ENCODE measurements at places on chromosomes 7 and 10.

- DNase-seq: no peak
Measured at GRCh38 chr10:98028168-98028770, 2.2 kb downstream of the CRTAC1 start.

DNA sequence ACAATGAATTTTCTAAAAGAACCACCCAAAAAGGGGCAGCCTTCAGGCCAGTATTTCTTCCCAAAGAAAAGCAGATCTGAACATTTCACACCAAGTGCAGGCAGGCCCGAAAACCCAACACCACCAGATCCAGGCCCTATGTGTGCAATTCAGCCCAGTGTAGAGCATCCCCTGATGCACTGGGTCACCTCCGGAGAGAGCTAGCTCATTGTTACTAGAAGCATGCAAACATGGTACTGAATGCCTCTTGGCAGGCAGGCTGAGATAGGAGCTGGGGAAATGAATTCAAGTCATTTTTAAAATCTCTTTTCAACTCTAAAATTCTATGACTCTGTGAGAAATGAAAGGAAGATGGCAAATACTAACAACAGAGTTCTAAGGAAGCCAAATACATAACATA is 174.8 kb downstream of the ELMO1 start:
- no peak for DNase-seq

GRCh38 chr7:101538596-101539459 is 90.3 kb downstream of the MYL10 start:
- DNase-seq: no peak

DNA sequence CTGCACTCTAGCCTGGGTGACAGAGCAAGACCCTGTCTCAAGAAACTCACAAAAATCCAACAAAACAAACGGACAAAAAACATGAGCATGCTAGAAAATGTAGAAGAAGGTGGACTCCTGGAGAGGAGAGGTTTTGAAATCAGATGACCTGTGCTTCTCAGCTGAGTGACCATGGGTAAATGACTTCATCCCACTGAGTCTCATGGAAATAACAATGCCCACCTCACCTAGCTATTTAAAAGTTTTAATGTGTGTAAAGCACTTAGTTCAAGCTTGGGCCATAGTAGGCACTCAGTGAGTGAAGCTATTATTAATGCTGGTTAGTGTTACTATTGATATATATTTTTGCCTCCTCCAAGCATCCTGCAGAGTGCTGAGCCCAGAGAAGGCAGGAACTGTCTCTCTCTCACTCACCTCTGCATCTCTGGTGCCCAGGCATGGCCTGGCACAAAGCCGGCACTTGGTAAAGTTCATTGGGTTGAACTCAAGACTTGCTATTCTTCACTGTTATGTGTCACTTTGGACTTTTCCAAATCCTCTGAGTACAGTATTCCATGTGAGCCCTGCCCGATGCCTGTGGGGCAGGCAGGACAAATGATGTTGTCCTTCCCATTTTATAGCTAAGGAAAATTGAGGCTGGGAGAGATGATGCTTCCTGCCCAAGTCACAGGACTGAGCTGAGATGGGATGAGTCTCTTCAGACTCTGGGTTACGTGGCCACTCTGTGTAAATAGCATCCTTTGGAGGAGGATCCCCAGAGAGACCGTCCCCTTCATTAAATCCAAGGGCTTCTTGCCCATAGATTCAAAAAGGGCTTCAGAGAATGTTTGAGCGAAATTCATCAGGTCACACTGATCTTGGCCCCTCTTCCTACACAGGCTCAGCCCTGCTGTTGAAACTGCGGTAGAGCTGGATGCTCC is 81.4 kb upstream of the EMX2 start:
- no peak for DNase-seq

DNA sequence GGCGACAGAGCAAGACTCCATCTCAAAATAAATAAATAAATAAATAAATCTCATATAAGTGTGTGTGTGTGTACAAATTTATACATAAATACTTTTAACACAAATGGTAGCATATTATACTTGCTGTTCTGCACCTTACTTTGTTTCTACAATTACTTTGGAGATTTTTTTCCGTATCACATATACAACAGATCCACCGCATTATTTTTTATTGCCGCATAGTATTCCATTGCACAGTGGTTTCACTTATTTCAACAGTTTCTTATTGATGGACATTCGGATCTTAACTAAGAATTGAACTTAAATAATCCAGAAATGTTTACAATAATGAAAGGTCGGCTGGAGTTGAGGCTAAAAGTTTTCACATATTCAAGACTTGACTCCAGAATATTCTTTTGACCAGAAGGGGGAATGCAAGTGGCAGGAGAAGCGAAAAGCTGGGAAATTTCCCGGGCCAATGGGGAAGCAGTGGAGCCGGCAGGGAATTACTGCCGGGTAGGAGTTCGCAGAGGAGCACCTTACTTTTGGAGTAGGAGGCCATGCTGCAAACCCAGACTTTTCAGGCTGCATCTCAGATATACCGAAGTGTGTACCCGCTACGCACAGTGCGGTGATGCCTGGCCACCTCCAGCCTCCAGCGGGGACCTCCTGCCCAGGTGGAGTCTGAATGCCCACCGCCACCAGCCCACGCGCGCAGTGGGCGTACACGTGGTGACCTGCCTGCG is 415 bp upstream of the CNNM1 start:
- DNase-seq: no peak

- DNase-seq: no peak
Measured at GRCh38 chr10:2599571-2599970, 467.8 kb upstream of the PFKP start.

GRCh38 chr10:3236644-3237404 is 64.2 kb upstream of the PITRM1 start:
- no peak for DNase-seq

- no peak for DNase-seq
Measured at GRCh38 chr7:151735851-151736402, 141.0 kb downstream of the PRKAG2 start.

- no peak for DNase-seq
Measured at GRCh38 chr10:96205580-96205979, 65.8 kb downstream of the BLNK start.

- DNase-seq: no peak
Measured at GRCh38 chr7:132080467-132080866, 495.8 kb downstream of the PLXNA4 start.

DNA sequence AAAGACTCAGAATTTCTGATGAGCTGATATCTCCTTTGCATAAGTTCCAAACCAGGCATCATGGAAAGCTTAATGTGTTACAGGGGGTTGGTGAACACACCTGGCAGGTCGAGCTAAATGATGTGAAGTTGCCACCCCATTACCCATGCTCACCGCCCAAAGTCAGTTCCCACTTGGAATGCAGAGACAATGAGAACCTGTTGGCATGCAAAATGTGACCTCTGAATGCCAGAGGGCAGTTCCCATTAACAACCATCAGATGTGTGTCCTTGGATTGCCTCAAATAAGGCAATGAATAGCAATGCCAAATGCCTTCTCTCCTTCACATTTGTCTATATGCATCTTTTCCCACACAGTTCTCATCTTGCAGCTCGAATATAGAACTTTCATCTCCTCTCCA is 190.7 kb downstream of the CDCA7L start:
- no peak for DNase-seq

DNA sequence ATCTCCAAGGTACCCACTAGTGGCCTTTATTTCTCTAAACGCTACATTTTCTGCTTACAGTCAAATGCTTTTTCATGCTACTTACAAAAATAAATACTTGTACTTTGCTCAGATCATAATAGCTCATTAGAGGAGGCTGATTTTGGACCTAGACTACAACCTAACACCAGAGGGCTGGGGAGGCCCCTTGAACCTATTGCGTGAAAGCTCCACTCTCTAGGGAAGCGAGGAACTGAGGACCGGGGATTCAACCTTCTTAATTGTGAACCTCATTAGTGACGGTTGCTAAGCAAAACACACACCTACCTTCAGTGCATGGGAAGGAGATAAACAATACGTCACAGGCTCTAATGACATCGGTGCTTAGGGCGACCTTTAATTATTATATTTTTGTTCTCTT is 92.1 kb downstream of the EBF3 start:
- DNase-seq: no peak

DNA sequence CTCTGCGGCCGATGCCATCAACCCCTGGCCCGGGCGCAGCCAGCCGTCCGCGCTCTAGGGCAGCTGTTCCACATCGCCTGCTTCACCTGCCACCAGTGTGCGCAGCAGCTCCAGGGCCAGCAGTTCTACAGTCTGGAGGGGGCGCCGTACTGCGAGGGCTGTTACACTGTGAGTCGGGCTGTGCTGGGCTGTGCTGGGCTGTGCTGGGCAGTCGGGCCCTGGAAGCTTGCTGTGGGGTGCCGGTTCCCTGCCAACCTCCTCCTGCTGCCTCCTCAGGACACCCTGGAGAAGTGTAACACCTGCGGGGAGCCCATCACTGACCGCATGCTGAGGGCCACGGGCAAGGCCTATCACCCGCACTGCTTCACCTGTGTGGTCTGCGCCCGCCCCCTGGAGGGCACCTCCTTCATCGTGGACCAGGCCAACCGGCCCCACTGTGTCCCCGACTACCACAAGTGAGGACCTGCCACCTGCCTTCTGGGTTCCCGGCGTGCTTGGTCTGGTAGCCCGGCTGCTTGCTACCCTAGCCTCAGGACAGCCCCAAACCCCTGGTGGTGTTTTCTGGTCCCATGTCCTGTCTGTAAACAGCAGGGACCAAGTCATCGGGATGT is 7.5 kb downstream of the ZYX start:
- DNase-seq: no peak

DNA sequence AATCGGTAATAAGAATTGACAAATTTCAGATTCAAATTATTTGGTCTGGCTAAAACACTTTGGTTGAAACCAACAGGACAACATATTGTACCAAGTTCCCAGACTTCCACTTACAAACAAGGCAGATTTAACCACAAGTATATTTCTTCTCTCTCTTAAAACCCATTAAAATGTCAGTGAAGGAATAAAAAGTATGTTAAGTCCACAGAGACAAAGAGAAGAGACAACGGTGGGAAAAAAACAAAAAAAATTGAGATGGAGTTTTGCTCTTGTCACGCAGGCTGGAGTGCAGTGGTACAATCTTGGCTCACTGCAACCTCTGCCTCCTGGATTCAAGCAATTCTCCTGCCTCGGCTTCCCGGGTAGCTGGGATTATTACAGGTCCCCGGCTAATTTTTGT is 16.3 kb downstream of the TM9SF3 start:
- no peak for DNase-seq

GRCh38 chr10:70579234-70580002 is 23.1 kb downstream of the PRF1 start:
- no peak for DNase-seq

- no peak for DNase-seq
Measured at GRCh38 chr10:123882681-123883445, 8.7 kb downstream of the CPXM2 start.

DNA sequence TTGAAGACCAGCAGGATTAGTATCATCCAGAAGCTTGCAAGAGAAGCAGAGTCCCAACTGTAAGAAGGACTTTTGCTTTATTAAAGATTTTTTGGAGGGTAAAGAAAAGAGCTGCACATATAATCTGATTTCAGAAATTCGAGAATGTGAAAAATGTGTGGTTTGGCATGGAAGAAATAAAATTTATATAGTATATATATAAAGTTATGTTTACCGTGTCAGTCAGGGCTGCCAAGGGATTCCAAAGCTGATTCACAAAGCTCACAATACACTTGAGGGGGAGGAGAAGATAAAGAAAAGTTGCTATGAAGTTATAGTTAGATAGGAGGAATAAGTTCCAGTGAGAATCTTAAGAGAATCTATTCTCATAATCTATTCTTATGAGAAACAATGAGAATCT is 231.8 kb upstream of the CACNA2D1 start:
- no peak for DNase-seq

DNA sequence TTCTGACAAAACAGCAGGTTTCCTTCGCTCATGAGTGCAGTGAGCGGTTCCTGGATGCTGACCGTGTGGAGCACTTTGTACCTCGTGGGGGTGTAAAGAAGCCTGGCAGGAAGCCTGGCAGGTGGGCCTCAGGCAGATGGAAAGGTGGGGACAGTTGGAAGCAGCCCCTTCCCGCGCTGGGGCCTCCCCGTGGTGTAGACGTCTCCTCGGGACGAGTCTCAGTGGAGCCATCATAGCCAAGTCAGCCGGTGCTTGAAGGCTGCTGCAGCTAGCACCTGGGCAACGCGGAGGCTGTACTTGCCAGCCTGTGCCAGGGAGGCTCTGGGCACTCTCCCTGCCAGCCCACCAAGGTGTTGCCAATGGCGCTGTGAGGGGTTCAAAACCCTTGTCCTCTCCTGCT is 154.5 kb downstream of the WDR37 start:
- DNase-seq: no peak

- no peak for DNase-seq
Measured at GRCh38 chr7:45294559-45294958, 137.0 kb downstream of the RAMP3 start.

GRCh38 chr7:5495581-5496375 is 72.1 kb upstream of the TNRC18 start:
- no peak for DNase-seq

DNA sequence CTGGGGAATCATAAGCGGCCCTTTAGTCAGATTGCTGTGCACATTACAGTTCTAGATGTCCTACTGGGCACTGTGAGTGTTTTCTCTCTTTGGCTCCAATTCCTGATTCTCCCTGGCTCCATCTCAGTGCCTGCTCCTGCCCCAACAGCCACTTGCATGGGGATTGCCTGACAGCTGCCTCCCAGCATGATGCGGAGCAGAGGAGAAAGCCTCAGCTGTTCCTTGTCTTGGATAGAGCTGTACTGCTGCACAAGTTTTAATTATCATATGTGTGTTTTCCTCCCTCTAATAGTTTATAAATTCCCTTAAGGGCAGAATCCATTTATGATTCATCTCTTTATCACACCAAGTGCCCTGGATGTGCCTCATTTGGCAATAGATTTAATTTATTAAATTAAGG is 285.8 kb upstream of the COBL start:
- no peak for DNase-seq

DNA sequence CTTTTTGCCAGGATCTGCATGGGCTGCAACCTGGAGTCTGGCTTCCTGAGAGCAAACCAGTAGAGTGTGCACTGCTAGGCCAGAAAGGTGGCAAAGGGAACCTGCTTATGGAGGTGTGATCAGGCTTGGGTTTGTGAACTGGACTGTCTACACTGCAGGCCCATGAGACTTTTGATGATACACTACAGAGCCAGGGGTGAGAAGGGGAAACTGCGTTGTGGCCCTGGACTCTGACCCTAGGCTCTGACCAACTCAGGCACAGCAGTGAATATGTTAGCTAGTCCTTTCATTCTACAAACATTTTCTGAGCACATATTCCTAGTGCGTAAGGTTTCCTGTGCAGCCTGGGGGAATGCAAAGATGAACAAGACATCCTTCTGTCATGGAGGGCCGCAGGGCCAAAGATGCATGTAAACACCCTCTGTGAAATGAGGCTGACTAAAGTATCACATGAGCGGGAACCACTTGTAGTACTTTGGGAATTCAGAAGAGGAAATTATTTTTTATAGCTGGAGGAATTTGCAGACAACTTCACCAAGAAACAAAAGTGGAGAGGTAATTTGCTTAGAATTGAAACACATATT is 63.8 kb upstream of the HPS1 start:
- DNase-seq: no peak

GRCh38 chr10:21314111-21314626 is 211.3 kb downstream of the SKIDA1 start:
- no peak for DNase-seq

GRCh38 chr7:137032436-137032835 is 164.0 kb downstream of the CHRM2 start:
- no peak for DNase-seq

Data from NCI-H2081 treated with DMSO at 0.1 percent for 48 hours (cell line).